A172 (cell line): ENCODE measurements at places on chromosomes 6 and 20. TPM values are rescaled to one million over a fixed set of nuclear protein-coding genes. Genes with fewer than 3 reads are reported as not detected.
A peak's percentile ranks its signal among the peaks of the same experiment; 100 is the strongest.

GRCh38 chr6:125086716-125087115, 66.9 kb upstream of the TPD52L1 start:
- no peak for DNase-seq

DNA sequence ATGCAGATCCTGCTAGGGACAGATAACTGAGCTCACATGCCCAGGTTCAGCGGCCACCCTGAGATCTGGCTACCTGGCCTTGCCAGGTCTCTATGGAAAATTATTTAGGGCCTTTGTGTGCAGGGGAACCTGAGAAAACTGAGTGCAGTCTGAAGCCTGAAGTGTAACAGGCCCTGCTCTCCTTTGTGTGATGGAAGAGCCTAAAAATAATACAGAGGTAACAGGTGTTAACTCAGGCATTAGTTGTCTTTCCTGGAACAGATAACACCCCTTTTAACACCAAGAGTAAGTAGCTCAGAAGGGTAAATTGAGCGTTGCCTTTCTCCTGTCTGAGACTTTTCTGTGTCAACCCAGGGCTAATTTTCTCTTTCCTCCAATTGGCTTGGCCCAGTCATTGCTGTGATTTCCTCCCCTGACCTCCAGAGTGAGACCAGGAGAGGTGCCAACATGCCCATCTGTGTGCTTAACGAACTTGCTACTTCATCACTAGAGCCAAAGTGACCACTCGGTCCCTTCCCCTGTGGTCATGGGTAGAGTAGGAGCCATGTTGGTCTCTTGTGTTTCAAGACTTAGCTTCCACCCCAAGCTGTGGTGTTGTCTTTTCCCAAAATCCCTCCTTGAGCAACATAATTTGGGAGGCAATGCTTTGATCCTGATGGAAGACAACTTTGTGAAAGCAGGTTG, 304.4 kb upstream of the JAG1 start:
- no peak for DNase-seq

UNC5CL gene
- 0.62 TPM in 1 of 2 replicates, not detected in the other for total RNA-seq

DNA sequence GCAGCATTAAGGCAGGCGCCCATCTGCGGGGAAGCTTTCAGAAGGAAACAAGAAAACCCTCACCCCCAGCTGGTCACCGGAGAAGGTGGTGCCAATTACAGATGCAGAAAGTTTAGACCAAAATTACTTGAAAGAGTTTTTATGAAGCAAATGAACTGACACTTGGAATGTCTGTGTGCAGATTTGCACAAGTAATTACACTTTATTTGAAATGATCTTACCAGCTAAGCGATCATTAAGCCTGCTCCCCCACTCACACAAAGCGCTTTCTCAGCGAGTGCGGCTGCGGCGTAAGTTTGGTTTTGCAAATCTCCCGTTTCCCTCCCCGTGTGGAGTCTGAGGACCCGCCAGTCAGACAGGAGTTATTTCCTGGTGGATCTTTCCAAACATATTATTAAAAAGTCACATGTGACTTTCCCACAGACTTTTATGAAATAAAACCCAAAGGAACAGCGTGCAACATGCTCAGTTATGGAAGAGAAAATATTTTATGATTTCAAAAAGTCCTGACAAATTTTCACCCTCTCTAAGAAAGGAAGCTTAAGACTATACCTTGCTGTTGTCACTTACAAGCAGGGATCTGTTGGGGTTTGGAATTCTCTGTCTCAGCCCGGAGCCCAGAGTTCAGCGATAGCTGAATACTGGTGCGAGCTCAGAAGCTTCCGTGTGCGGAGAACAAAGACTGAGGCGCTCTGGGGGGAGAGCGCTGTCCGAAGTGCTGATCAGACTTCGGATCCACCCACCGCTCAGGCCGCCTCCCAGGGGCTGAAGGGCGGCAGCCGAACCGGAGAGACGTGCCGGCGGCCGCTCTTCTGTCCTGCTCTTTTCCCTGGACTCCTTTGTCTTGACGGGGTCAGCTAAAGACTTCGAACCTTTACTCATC, 2.7 kb upstream of the MYT1 start:
- DNase-seq: peak; percentile 15

GRCh38 chr6:47241742-47242482, 67.8 kb downstream of the TNFRSF21 start:
- peak; percentile 4 for DNase-seq

- no peak for DNase-seq
These were observed 170.9 kb downstream of the HIVEP2 start for GRCh38 chr6:142773859-142774648.

SLC22A7 gene
- not detected in 2 replicates for total RNA-seq

DNA sequence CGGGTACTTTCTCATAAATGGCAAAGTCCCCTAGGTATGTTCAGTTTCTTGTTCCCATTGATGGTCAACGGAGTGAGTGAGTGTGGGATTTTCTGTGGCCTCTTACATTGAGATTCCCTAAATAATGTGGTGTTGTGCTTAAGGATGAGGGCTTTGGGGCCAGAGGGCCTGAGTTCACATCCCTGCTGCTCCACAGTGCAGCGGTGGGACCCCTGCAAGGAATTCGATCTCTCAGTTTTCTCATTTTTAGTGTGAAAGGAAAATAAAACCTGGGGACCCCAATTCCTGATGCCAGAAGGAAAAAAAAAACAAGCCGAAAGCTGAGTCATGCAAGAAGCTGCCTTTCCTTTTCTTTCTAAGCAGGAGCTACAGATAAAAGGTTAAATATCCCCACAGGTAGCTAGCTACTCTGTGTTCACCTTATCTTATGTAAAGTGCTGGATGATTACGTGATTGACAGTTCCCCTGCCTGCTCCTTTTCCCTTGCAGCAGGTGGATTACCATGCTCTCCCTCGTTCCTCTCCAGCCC, 120.2 kb upstream of the CLDN20 start:
- DNase-seq: no peak

C20orf144 gene
- 0.05 TPM in 1 of 2 replicates, not detected in the other for total RNA-seq

CTCFL gene
- total RNA-seq: not detected in 2 replicates

GRCh38 chr6:128024046-128024445, 123.2 kb upstream of the THEMIS start:
- no peak for DNase-seq

GPX5 gene
- total RNA-seq: not detected in 2 replicates

DNA sequence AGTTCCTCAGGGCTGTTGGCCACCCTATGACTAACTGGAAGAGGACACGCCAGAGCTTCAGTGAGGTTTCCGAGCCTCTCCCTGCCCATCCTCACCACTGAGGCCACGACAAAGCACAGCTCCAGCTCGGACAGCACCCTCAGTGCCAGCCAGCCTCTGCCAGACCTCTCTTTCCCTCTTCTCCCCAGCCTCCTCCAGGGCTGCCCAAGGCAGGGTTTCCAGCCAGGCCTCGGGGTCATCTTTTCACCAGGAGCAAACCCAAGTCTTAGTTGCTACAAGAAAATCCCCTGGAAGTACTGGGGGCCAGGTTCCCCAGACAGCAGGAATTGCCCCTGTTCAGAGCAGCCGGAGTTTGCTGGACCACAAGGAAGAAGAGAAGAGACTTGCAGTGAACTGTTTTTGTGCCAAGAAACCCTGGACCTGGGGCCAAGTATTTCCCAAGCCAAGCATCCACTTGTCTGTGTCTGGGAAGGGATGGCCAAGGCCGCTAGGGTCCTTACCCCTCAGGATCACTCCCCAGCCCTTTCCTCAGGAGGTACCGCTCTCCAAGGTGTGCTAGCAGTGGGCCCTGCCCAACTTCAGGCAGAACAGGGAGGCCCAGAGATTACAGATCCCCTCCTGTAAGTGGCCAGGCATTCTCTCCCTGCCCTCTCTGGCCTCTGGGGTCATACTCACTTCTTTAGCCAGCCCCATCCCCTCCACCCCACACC, 41.6 kb downstream of the PLAGL2 start:
- no peak for DNase-seq

DNA sequence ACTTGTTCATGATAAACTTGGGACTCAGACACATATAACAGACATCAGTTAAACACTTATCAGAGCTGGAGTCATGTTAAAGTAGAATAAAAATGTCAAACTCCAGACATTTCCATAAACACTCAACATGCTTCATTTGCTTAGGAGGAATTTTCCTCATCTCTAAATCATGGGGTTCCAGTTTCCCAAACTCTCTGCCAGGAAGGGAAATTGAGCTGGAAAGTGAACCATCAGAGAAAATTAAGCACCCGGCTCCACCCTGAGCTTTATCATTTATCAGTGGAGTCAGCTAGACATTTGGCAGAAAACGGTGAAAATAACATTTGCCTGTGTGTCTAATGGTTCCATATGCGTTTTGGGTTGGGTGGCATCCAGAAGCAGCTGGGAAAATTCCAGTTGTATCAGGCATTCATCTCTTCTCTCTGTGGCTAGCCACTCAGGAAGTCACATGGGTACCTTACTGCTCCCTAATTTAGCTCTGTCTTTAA, 25.3 kb upstream of the ZNFX1 start:
- DNase-seq: peak; percentile 68

GRCh38 chr6:4665489-4666417, 110.5 kb upstream of the CDYL start:
- DNase-seq: no peak
